ENCODE measurements at places on chromosomes 13 and 19.

DNA sequence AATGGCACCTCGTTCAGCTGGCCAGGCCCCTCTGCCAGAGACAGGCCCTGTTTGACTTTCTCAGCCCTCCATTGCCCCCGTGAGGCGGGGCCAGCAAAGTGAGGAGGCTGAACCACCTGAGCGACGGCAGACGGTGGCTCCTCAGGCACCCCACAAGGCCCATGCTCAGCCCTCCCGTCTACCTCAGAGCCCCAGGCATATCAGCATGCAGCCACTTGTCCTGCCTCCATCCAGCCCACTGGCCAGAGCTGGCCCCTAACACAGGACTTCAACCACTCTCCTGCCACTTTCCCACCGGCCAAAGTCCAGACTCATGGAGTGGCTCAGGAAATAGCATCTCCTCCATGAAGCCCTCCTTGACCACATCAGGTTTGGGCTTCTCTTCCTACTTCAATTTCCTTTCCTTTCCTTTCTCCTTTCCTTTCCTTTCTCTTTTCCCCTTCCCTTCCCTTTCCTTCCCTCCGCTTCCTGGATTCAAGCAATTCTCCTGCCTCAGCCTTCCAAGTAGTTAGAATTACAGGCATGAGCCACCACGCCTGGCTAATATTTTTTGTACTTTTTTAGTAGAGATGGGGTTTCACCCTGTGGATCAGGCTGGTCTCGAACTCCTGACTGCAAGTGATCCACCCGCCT is 9.3 kb downstream of the SLC7A10 start:
- no peak for DNase-seq

DNA sequence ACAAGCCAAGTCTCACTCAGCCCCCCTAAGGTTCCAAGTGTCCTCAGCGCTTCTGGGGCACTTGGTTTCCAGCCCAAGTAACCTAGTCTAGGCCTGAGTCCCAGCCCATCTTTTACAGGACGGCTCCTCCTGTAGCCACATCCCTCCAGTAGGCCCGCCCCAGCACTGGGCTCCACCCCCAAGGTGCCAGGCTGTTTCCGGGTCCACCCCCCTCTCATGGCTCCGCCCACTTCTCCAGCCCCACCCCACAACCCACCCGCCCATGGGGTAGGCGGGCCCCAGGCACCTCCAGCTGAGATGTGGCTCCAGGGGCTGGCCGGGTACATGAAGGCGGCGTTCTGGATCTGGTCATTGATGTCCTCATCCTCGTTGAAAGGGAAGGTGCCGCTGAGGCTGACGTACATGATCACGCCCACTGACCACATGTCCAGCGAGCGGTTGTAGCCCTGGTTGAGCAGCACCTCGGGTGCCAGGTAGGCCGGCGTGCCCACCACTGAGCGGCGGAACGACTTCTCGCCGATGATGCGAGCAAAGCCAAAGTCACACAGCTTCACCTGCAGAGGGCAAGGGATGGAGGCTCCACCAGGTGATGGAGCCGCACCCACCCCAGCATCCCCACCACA is 17.2 kb upstream of the DACT3 start:
- peak; percentile 36 for DNase-seq

GRCh38 chr19:55283548-55284377 is at the start of gene BRSK1:
BRSK1 (plus strand) TSS chr19:55283997; CDS start chr19:55284443, 446 bp downstream.
- DNase-seq, result peak; percentile 26

DNA sequence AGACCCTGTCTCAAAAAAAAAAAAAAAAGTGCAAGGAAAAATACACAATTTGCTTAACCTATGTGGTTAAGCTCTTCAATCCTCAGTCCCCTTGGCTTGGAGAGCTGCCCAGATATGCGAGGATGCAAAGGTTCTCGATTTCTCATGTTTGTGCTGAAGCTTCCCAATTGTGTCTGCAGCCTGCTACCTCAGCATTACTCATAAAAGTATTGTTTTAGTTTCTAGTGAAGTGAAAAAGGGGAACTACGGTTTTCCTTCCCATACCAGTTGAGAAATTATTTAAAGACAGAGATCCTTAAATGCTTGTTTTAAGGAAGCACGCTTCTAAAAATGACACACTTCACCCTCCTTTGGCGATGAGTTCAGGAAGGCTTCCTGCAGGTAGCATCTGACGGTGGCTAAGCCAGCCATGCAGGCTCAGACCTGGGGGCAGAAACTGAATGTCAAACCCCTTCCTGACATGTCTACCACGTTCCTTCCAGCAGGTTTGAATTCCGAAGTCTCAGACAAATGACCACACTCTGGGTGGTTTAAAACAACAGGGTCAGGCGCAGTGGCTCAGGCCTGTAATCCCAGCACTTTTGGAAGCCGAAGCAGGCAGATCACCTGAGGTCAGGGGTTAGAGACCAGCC is 47.9 kb downstream of the RUBCNL start:
- no peak for DNase-seq

- no peak for DNase-seq
These were observed 8.5 kb upstream of the LMTK3 start for GRCh38 chr19:48520134-48520533.

DNA sequence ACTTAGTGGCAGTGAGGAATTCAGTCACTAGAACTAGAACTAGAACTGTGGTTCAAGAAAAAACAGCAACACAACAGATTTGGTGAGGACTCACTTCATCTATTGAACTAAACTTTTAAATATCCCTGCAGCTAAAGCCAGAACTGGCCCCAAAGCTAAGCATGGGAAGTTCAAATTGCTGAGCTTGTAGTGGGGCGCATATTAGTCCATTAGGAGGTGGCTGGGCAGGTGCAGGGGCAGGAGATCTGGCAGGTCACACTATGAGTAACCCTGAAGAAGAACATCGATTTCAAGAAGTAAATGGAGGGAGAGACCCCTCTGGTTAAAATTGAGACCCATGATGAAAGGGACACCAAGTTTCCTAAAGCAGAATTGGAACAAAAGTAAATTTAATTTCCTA is 73.8 kb upstream of the UBAC2 start:
- no peak for DNase-seq

DNA sequence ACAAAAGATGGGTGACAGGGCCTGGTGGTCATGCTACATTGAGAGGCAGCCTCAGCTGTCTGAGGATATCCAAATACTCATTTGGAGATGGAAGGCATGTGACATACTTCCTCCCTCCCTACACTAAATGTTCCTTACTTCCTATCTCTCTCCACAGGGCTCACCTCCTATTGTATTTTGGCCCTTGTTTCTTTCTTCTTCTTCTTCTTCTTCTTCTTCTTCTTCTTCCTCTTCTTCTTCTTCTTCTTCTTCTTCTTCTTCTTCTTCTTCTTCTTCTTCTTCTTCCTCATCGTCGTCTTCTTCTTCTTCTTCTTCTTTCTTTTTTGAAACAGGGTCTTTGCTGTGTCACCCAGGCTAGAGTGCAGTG is 71.8 kb upstream of the POMP start:
- DNase-seq, result no peak

GRCh38 chr19:44712864-44713515 is 14.0 kb downstream of the CEACAM16 start:
- no peak for DNase-seq

- DNase-seq, result no peak
These were observed 10.1 kb upstream of the SOX1 start for GRCh38 chr13:112056739-112057438.

DNA sequence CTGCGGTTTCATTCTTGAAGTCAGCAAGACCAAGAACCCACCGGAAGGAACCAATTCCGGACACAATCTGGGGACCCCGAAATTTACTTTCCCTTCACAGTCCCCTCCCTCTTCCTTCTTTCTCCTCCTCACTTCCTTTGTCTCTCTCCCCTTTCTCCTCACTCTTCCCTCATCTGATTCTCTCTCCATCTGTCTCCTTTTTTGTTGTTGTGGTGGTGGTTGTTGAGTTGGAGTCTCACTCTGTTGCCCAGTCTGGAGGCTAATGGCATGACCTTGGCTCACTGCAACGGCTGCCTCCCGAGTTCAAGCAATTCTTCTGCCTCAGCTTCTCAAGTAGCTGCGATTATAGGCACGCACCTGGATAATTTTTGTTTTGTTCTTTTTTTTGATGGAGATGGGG is 32.7 kb upstream of the OR1M1 start:
- DNase-seq, result no peak

DNA sequence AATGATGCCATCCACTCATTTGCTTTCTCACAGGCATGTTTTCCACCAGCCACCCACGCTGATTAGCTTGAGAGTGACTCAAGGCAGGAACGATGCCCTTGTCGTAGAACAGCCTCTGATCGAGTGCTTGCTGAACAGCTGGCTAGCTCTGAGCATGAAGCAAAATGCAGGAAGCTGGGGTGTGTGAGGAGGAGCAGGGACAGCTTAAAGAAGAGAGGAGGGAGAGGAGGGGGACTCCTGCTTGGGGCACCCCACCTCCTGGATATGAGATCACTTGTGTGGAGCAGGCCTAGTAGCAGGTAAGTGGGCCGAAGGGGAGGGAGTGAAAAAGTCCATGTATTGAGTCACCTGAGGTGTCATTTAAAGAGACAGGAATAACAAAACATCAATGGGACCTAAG is 48.8 kb downstream of the IRS2 start:
- DNase-seq, result no peak

GRCh38 chr19:45499196-45500180 is 1.2 kb downstream of the PPM1N start:
- no peak for DNase-seq

DNA sequence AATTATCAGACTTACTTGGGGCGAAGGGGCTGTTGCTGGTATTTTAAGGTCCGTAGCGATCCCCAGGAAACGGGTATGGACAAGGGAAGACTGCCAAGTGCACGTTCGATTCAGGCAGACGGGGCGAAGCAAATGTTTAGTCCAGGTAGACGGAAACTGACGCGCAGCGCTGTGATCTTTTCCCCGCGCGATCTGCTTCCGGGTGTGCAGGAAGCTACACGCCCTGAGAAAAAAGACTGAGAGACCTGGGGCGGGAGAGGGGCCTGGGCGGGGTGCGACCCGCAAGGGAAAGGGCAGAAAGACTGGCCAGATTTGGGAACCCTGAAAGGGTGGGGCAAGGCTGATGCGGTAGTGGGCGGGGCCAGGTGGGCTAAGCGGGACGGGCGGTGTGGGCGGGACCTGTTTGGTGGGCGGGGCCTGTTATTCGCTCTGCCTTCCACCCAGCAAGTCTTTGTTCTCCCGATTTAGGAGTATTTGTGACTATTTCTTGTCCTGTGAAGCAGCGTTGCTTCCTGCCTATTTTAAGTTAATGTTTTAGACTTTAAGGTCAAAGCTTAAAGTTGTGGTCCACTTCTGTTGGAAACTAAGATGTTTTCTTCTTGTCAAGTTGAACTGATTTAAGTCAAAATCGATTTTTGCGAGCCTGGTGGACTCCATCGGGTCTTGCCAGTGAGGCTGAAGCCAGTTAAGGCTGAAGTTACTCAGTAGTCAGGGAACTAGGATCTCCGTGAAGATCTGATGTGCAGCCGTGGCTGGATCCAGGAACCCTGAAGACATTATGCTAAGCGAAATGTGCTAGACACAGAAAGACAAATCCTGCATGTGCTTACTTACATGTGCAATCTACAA is at the start of gene ZNF836:
ZNF836 (minus strand) TSS at position 301 of the 849 bp plus-strand sequence. CDS start 3,549 bp downstream, outside the sequence.
- no peak for DNase-seq

GRCh38 chr19:791567-792305 is 5.5 kb upstream of the PTBP1 start:
- DNase-seq, result no peak

DNA sequence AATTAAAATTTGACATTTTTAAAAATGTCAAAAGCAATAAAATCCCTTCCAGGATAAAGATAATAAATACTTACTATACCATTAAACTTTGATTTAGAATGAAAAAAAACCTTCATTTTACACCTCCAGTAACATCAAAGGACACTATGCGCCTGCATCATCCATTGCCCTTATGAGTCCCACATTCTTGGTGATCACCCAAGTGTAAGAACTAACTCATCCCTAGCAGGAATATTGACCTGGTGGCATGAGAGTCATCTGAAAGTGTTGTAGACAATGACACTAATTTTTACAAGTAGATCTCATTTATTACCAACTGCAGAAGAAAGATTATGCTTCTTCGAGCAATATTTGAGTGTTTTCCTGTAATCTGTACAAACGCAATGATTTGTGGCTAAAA is 1128.9 kb downstream of the EFNB2 start:
- no peak for DNase-seq

Data from HCT116 (cell line).